HL-60 (cell line): ENCODE measurements at places on chromosomes 13 and 19.

GRCh38 chr13:88925954-88926353 is 1254.8 kb downstream of the SLITRK5 start:
- no peak for DNase-seq

DNA sequence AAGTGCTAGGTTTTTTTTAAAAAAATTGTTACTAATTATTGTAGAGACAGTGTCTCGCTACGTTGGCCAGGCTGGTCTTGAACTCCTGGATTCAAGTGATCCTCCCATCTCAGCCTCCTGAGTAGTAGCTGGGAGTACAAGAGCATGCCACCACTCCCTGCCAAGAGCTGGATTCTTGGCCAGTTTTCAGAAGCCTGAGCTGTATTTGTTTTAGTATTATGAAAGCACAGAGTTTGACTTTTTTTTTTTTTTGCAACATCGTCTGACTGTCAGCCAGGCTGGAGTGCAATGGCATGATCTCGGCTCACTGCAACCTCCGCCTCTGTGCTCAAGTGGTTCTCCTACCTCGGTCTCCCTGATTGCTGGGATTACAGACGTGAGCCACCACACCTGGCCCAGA is 7.0 kb downstream of the ARMC6 start:
- DNase-seq = no peak

DNA sequence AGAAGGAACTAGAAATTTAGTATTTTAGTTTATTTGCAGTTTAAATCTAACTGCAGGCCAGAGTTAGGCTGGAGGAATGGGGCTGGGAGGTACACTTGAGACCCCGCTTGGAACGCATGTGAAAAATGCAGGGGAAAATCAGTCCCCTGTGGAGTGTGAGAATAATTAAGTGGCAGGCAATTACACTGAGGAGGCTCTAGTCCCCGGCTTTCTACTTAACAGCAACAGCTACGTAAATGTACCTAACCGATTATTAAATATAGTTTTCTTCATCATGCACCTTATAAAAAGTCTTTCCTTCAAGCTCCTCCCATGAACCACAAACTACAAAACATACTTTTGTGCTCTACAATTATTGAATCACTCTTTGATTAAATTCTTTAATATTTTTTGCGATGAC is 804 bp downstream of the ZNF708 start:
- DNase-seq = no peak

- DNase-seq = no peak
Observed at GRCh38 chr19:46225558-46226004, 4.0 kb upstream of the IGFL1 start.

DNA sequence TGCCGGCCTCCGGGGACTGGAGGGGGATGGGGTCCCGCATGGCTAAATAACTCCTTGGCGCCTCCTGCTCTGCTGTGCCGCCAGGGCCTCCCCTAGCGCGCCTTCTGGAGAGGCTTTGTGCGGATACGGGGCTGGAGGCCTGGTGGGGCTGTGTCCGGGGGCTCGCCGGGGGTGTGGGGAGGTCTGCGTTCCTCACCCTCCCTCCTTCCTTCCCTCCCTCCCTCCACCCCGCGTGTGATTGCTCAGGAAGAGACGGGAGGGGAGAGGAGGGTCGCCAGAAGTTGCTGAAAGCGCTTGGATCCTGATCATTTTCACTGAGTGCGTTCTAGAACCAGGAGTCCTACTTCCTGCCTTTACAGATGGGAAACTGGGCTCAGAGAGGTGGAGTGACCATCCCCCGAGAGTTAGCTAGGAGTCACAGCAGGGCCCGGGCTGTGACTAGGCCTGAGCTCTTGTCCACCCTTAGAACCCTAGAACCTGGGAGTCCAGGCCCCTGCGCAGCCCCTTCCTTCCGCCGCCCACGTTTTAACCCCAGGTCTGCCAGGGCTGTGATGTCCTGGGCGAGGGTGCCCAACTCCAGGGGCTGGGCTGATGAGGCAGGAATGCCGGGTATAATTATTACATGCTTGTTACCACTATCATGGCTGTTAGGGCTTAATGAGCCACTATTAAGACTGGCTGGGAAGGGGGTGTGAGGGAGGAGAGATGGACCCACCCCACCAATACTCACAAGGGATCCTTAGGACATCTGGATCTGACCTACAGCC is 782 bp upstream of the JUND start:
- no peak for DNase-seq

- no peak for DNase-seq
Observed at GRCh38 chr13:32264407-32264806, 50.8 kb downstream of the ZAR1L start.

DNA sequence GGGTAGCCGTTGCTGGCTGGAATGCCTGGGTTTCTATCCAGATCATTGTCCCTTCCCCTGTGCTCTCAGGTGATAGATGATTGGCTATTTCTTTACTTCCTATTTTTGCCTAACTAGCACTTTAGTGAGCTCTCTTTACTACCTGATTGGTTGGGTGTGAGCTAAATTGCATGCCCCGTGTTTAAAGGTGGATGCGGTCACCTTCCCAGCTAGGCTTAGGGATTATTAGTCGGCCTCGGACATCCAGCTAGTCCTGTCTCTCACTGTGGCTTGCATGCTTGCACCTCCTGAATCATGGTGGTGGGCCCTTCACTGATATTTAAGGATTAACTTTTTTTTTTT is 10.1 kb downstream of the TTYH1 start:
- no peak for DNase-seq

DNA sequence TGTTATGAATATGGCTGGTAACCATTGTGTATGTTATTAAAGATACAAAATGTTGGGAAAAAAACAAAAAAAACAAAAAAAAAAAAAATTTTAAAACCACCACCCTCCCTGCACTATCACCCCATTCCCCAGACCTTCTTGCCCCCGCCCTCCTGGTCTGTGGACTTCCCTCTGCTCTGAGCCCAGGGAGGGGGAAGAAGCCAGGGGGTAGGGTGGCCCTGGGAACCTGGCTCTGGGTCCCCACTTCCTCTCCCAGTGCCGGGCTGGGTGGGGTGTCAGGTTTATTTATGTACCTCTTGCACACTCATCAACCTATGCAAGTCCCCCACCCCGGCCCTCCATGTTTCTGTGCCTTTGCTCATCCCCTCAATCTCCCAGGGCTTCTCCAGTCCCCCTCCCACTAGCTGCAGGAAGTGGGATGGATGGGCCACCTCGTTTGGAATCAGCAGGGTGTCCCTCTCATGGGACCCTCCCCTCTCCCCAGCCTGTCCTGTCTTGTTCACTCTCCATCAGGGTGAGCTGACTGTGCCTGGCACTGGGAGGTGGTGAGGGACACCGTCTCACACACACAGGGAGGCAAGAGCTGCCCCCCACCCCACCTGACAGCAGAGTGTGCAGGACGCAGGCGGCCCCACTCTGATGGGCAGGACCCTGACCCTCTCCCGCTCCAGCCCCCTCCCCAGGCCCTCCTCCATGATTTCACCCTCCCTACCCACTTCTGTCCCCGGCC is 5.9 kb downstream of the PAF1 start:
- no peak for DNase-seq

DNA sequence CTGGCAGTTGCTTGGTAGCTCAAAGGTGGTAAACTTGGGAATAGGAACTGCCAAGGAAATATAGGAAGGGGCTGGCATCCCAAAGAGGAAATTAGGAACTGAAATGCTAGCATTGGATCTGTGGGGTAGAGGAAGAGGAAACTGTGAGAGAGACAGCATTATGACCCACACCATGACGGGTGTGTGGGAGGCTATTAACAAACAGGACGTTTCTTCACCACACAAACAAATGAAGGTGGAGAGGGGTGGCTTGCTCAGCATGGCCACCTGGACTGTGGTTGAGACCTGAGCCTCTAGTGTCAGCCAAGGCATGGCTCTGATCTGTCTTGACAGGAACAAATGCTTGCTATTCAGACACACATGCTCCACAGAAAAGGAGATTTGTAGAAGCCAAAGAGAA is 178.2 kb downstream of the B3GLCT start:
- DNase-seq = no peak

- no peak for DNase-seq
Observed at GRCh38 chr13:93690139-93690538, 463.5 kb downstream of the GPC6 start.

GRCh38 chr13:77637588-77637987 is 59.9 kb upstream of the SLAIN1 start:
- no peak for DNase-seq

GRCh38 chr13:60627071-60627686 is 230.2 kb downstream of the TDRD3 start:
- no peak for DNase-seq

GRCh38 chr19:12611361-12611699 is 610 bp downstream of the ZNF791 start:
- no peak for DNase-seq

DNA sequence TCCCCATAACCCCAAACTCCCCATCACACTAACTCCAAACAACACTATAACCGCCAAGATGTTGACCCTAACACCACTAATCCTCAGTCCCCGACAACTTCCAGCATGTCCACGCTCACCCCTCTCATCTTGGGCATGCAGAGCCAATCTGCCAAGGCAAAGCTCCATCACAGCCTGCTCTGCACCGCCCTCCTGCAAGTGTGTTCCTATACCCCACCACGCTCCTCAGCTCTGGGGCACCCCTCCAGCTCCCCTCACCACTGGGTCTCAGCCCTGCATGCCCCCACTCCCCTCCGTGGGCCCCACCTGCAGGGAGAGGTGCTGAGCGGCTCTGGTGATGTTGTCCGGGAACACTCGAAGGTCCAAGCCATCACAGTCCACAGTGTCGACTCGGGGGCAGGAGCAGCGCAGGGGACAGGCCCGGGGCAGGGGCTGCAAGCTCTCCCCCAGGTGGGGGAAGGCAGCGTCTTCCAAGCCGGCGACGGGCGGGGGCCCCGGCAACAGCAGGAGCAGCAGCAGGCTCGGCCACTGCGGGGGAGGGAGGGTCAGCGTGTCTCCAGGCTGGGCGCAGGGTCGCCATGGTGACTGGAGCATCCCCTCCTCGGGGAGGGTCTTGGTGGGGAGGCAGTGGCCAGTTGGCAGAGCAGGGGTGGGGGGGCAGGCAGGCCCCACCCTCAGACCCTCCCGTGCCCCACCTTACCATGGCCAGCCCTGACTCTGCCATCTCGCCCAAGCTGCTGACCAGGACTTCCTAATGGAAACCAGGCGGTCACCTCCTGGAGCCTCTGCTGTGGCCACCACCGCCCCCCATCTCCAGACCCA is 527 bp downstream of the PODNL1 start:
- DNase-seq = no peak

DNA sequence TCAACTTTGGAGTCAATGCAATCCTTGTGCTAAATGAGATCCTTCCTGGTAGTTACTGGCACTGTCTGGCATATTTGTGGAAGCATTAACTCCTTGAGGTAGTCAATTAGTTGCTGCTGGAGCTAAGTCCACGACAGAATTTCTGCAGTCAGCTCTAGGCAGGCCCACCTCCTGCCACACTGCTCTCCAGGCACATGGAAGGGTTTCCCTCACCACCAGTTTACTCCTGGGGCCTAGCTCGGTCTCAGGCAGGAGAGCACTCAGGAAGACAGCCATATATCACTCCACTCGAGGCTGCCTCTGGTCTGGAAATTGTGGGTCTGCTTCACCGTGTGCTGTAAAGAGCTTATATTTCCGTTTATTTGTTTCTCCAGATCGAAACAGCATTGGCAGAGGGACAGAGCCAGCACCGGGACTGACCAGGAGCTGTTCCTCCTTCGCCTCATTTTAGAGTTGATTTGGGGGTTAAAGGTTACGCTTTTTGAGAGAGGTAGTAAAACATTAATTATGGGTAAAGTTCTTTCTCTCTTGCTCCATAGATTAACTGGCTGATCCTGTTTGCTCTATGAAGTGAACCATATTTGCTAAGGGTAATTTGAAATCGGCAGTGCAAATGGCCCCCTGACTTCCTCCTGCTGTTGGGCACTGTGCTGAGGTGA is 20.6 kb upstream of the GTF3A start:
- DNase-seq = no peak

- no peak for DNase-seq
Observed at GRCh38 chr13:73273745-73274144, 214.9 kb downstream of the KLF5 start.

DNA sequence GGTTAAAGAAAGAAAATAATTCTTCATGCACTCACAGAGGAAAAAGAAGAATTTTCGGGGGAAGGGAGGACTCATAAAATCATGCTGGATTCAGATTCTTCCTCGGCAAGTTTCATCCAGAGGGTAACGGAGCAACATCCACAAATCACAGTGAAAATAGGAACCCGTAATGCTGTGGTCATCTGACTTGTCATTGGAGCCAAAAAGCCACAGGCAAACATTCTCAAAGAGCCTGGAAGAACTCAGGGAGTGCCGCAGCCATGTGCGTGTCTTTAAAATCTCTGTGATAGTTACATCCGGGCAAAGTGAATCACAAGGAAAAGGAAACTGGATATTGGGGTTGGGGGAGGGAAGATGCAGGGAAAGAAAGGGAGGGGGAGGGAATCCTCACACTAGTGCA is 33.0 kb upstream of the VSTM2B start:
- DNase-seq = no peak

- no peak for DNase-seq
Observed at GRCh38 chr13:107266657-107267056, 698.7 kb upstream of the ARGLU1 start.

DNA sequence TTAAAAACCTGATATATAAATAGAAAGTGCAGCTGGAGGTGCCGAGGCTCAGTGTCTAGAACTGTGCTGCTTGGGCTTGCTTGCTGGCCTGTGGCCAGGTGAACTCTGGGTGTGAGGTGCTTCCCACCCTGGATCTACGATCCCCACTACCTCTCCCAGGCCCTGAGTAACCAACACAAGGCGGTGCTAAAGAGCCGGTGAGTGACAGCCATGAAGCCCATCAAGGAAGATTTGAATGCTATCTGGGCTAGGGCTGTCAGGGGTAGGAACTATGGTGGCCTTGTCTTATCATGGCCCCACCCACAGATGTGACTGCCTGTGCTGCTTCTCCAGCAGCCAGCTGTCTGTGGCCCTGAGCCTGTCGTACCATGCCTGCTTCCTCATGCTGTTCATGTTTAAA is 25.6 kb upstream of the ZNF91 start:
- DNase-seq = no peak

DNA sequence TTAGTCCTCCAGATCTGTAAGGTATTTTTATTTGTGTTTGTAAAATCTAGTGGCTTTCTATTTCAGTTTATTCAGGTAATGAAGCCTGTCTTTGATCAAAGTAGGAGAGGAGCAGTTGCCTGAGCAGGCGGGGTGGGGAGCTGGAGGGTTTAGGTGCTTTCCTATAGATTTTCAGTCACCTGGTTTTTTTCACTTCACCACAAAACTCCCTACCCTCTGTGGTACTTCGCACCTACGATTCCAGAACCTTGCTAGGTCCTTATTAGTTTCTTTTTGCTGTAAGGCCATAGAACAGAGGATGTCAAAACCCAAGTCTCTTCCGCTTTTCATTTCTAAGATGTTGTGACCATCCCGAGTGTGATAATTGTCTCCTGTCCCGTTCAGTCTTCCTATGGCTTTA is 26.6 kb downstream of the SLAIN1 start:
- DNase-seq = no peak

DNA sequence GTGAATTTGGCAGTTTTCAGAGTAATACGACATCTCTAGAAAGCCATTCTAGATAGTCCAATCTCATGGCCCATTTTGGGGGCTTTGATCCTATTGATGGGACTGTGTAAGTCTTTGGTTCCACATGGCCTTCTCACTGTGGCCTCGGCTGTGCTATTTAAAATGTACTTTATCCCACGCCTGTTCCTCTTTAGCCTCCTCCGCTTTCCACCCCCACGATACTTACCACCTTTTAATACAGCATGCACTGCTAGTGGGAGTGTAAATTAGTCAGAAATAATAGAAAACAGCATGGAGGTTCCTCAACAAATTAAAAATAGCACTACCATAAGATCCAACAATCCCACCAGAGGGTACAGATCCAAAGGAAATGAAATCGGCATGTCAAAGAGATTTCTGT is 28.3 kb upstream of the CEBPG start:
- no peak for DNase-seq
